CD4-positive, alpha-beta memory T cell (primary cell): ENCODE measurements at places on chromosomes 5 and 9. TPM values are rescaled to one million over a fixed set of nuclear protein-coding genes. Genes with fewer than 3 reads are reported as not detected.

The ARSB gene
- 4.8 TPM for polyA plus RNA-seq

The NUTM2G gene
- not detected for polyA plus RNA-seq

The VCAN gene
- polyA plus RNA-seq, result 0.05 TPM

The FREM1 gene
- not detected for polyA plus RNA-seq

DNA sequence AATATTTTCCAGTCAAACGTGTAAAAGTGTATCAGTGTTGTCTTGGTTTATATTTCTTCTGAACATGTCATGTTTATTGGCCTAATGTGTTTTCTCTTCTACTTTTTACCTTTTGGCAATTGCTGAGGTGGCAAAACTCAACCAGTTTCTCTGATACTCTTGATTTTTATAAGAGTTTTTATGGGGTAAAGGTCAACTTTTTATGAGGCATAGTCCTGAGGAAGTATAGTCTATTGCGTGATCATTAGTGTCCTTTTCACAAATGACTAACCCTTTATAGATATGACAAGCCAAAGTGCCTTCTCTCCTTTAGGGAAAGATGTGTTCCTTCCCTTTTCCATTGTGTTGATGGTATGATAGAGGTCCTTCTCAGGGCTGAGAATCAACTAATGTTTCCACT lies 32.9 kb downstream of the OCLN start:
- DNase-seq, result no peak

DNA sequence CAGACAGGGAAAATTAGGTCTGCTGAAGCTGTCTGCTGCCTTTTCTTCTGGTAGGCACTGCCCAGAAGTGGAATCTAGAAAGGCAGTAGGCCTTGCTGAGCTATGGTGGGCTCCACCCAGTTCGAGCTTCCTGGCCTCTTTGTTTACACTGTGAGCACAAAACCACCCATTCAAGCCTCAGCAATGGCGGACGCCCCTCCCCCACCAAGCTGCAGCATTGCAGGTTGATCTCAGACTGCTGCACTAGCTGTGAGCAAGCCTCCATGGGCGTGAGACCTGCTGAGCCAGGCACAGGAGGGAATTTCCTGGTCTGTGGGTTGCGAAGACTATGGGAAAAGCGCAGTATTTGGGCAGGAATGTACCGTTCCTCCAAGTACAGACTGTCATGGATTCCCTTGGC lies 18.5 kb downstream of the AGTPBP1 start:
- peak; percentile 71 for DNase-seq

The ANKRD31 gene
- not detected for polyA plus RNA-seq
